Activated T-helper 1 cell treated with Interleukin-2 at 50 U/mL for 16 hours (primary cell): ENCODE measurements at places on chromosomes 5 and 9.

DNA sequence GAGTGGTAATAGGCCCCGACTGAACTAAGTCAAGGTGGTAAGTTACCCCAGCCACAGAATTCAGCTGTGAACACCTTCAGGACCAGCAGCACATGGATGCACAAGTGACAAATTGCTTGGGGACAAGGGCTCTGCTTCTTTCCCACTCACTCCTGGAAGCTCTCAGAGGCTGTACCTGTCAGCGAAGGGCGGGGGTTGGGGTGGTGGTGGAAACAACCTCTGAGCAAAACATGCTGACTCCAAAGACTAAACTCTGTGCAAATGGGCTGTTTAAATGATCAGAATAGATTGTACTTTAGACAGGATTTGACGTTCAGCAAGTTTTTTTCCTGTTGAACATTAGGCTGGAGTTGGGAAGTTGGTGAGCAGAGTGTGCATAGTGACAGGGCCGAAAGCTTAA, 544.5 kb upstream of the ZNF608 start:
- DNase-seq = no peak

GRCh38 chr5:67173959-67174358, 22.6 kb downstream of the CD180 start:
- DNase-seq = no peak

GRCh38 chr9:114366334-114367128, 21.3 kb downstream of the AKNA start:
- no peak for DNase-seq

- DNase-seq = no peak
Observed at GRCh38 chr9:105510024-105510423, 47.9 kb upstream of the FKTN start.

DNA sequence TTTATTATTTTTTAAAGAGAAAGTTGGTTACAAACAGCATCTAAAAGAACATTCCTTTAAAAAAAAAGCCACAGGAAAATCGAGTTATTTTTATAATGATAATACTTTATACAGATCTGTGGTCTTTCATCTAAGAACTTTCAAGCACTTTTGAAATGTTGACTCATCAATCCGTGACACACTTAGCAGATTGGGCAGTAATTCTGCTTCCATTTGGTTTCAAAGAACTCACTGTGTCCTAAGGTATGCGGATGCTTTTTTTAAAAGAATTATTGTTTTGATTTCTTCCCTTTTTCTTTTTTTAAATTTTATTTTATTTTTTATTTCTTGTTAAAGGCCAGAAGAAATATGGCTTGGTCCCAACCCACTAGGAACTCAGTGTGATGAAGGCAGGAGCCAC, 147.8 kb downstream of the AOPEP start:
- no peak for DNase-seq

DNA sequence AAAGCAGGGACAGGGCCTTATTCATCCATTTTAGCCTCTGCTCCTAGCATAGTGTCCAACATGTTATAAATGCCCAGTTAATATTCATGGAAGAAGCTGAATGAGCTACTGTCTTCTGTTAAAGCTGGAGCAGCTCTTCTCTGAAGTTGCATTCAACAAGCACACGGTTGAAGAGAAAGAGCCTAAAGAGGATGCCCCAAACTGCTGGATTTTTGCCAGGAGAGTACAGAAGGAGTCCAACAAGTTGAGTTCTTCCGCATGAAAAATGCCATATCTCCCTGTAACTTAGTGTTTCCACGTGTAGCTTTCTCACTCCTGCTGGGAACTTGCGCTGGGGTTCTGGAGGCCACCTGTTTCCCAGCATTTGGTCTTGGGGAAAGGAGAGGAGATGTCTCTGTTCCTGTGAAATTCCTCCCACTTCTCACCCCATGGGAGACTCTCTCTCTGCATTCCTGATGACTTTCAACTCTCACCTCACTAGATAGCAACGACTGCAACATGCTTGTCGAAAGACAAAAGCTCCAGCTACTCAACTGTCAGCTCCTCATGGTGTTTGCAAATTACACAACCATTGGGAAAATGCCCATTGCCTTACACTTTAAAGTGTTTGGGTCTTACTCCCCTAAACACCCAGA, 122.8 kb downstream of the KIF4B start:
- no peak for DNase-seq

DNA sequence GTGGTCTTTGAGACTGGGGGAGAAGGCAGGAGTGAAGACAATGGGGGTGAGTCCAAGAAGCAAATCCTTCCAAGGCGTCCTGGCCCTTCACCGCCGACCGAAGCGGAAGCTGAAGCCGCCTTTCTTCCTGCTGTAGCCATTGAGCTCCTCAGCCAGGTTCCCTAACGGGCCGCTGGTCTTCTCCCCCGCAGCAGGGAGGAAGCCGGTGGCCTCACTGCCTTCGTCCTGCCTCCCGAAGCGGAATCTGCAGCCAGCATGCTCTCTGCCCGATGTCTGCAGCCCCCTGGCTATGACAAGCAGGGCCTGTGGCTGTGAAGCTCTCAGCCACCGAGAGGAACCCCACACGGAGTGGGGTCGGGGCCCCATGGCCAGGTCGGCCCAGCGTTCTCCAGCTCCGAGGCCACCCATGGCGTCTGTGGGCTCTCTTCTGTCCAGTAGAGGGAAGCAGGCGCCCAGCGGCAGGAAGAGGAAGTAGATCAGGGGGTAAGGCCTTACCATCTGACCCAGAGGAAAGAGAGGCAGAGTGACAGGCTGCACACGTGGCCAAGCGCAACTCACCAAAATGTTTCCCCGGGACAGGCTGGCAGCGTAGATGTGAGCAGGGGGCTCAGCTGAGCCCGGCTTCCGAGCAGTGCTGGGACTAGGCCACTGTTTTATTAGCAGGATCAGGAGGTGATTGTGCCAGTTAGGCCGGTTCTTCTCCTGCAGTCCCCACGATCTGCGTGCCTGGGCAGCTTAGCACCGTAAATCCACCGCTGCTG, 3.1 kb downstream of the QRFP start:
- no peak for DNase-seq

DNA sequence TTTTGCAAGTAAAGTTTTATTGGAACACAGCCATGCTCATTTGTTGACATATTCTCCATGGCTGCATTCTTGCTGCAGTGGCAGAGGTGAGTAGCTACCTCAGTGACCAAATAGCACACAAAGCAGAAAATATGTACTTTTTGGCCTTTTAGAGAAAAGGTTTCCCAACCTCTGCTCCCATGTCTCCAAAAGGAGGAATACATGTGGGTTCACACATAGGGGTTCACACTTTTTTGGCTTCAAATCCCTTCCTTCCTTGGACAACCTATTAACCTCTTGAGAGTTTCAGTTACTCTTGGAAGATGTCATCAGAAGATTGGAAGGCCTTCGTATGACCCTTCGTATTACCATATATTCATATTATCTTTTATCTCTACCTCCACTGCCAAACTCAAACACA, 285.1 kb upstream of the TUT7 start:
- DNase-seq = no peak

DNA sequence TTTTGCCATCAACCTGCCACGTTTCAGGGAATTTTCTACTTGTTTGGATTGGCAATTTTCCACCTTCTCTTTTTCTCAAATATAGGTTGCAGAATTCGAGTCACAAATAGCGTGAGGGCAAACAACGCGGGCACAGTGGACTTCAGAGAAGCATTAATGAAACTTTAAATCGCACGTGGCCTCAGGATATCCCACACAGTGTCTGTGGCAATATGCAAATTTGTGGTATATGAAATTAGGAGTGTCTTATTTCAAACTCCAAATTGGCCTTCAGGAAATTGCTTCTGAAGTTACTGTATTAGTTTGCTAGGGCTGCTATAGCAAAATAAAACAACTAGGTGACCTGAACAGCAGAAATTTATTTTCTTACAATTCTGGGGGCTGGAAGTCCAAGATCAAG, 91.2 kb downstream of the MTRR start:
- DNase-seq = no peak

GRCh38 chr9:23850242-23850689, 24.2 kb upstream of the ELAVL2 start:
- DNase-seq = no peak

GRCh38 chr5:138807182-138807581, 54.0 kb downstream of the CTNNA1 start:
- DNase-seq = no peak

- no peak for DNase-seq
Observed at GRCh38 chr5:74655206-74655605, 14.7 kb upstream of the ENC1 start.

GRCh38 chr9:93864032-93864431, 91.1 kb downstream of the BARX1 start:
- DNase-seq = no peak

DNA sequence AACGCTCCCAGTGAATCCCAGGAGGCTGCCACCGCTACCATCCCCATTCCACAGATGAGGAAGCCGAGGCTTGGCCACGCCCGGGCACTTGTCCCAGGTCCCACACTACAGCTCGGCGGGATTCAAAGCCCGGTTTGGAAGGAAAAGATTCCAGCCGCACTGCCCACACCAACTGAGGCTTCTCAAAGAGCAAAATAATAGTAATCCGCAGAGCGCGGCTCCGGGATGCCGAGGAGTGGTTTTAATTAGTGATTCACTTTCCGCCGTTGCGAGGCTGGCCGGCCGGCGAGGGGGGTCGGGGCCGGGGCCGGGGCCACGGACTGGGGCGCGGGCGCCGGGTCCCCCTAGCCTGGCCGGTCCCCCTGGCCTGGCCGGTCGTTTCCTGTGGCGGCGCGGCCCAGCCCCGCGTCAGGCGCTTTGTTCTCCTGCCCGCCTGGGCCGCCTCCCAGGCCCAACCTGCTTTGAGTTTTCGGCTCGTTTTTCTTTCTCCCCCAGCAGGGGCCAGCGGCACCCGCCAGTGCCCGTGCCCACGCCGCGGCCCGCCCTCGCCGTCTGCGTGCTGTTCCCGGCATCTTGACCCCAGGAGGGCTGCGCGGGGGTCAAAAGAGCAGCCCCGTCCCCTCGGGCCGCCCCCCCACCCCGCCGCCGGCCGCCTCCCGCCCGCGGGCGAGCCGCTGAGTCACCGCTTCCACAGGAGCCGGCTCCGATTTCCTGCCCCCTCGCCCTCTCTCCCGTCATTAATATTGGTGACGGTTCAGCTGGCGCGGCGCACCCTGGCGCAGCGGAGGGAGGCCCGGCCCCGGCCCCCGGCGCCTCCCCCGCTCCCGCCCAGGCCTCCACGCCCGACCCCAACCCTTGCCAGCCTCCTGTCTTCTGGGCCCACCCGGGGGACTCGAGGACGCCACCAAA, 31.2 kb downstream of the FGF18 start:
- no peak for DNase-seq

DNA sequence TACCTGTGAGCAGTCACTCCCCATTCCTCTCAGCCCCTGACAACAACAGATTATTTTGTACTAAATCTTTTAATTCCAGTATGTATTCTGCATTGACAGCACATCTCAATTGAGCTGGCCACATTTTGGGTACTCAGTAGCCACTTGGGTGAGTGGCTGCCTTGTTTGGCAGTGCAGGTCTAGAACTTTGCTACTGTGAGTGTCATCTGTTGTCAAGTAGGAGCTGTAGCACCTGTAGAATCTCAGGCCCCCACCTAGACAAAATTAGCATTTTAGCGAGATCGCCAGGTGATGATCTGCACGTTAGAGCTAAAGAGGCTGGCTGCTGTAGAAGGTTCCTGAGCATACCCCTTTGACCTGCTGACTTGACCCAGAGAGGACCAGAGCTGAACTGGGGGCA, 44.4 kb upstream of the CPEB4 start:
- no peak for DNase-seq

GRCh38 chr5:2261004-2261703, 378.4 kb upstream of the IRX4 start:
- DNase-seq = no peak

DNA sequence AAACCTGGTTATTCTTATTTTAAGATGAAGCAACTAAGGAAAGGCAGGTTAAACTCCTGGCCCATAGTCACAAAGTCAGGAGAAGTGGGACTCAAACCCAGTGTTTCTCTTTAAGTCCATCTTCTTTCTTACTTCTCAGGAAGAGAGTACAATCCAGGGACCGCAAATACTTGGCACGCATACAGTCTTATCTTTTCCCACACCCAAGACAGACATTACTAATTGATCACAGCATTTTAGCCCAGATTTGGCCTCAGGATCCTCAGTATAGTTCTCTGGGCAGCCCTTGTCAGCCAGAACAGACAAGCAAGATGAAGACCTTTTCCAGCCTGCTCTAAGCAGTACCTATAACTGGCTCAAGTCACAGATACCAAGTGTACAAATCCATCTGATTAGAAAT, 125.5 kb upstream of the RAI14 start:
- DNase-seq = no peak

- DNase-seq = no peak
Observed at GRCh38 chr5:178427576-178428197, 162.5 kb downstream of the COL23A1 start.

DNA sequence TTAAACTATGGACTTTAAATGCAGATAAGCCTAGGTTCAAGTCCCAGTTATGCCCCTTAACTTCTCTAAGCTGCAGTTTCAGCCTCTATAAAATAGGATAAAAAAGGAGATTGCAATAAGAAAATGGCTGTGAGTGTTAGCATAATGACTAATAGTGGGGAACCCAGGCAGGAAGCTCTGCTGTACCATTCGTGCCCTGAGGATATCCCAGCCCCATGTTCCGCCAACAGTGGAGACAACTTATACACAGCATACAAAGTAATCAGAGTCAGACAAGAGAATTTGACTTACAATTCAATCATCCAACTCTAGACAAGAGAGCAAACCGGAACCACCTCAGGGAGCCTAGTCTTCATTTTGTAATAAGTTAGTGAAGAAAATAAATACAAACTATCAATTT, 141.5 kb upstream of the FSTL4 start:
- DNase-seq = no peak

DNA sequence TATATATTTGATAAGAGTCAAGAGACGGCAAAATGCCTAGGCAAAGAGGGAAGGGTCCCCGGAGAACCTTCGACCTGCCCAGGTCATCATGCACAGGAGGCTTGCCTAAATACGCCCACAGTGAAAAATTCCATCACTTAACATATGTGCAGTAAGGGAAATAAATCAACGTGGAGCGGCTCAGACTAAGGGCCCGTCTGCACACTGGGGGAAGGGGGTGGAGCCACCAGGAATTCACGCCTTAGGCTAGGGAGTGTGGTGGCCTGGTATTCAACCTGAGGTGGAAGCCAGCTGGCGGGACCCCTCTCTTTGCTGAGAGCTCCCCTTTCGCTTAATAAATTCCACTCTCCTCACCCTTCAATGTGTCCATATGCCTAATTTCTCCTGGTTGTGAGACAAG, 8.3 kb downstream of the PTBP3 start:
- DNase-seq = no peak

DNA sequence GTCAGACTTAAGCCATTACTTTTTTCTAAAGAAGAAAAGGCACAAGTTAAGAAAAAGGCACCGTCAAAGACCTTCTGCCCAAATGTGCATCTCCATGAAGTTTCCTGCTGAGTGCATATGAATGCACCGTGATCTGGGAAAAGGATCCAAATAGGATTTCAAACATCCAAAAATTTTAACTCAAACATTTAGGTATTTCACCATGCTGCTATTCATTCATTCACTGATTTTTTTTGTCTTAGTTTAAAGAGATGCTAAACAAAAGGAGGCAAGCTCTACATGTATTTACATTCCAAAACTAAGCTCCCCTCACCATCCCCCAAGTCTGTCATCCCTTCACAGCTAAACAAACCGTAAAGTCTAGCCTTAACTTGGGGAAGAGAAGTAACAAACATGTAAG, 291.9 kb downstream of the ARL15 start:
- no peak for DNase-seq

GRCh38 chr5:133287500-133287899, 235.7 kb downstream of the HSPA4 start:
- no peak for DNase-seq
